ENCODE measurements at places on chromosomes 4 and X.

GRCh38 chr4:83082777-83083176 lies 31.8 kb downstream of the PLAC8 start:
- no peak for DNase-seq

DNA sequence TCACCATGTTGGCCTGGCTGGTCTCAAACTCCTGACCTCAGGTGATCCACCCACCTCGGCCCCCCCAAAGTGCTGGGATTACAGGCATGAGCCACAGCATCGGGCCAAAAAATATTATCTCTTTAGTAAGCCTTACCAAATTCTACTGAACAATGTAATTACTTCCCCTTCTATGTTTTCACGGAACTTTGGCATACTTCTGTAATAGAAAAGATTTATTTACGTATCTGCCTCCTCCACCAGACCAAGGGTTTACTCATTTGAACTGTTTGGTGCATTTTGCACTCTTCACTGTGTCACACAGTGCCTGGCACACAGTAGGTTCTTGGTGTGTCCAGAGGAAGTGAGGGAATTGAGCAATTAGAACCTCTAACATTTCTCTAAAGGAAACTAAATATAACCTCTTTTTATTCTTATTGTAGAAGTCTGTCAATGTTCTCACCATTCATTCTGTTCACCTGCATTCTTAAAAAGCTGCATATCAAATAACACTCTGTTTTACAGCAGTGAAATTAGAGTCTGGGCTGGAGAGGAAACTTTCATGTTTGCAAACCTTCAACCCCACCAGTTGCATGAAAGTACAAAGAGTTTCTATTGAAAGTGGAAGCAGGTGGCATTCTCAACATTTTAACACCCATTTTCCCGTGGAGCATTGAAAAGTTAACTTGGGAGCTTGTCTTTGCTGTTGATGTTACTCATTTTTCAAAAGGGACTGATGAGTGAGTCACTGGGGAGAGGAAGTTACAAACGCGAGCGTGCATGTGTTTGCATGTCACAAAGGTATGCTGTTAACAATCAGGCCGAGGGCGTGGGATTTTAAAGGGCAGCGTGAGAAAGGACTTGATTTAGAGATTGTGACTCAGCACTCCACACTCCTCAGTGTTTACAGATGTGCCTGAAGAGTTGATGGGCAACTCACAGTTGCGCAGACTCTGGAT lies 314.1 kb downstream of the STK32B start:
- no peak for DNase-seq

DNA sequence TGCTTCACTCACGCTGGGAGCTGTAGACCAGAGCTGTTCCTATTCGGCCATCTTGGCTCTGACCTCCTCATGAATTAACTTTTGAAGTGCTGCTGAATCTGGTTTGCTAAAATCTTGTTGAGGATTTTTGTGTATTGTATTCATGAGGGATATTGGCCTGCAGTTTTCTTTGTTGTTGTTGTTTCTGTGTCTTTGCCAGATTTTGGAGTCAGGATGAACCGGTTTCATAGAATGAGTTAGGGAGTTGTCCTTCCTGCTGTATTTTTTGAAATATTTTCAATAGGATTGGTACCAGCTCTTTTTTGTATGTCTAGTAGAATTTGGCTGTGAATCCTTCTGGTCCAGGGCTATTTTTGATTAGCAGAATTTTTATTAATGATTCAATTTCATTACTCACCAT lies 138.1 kb downstream of the NPFFR2 start:
- DNase-seq, result no peak

- DNase-seq, result no peak
Observed at GRCh38 chr4:168618577-168619265, 121.9 kb downstream of the PALLD start.

DNA sequence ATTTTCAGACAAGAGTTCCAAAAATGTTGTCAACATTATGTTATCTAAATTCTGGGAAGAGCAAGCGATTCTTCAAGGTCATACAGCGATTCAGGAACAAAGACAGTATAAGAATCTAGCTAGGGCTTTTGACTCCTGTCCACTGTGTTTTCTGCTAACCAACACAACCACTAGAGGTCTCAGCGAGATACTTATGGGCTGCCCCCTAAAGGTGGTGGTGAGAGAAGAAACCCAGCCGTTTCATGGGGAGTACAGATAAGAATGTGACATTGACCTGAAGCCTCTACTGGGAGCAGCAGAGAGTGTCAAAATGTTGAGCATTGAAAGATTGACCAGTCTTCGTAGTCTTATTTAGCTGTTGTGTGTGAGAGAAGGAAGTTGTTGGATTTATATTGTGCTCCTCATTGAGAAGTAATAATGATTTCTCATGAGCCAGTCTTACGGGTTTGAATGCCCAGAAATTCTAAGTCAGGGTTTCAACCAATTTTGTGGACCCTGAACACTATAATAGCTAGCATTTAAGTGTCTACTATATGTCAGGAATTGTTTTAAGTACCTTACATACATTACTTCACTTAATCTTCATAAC lies 168.3 kb downstream of the SPRY1 start:
- DNase-seq, result peak; percentile 53

GRCh38 chr4:175542786-175543185 lies 269.3 kb downstream of the GPM6A start:
- no peak for DNase-seq

DNA sequence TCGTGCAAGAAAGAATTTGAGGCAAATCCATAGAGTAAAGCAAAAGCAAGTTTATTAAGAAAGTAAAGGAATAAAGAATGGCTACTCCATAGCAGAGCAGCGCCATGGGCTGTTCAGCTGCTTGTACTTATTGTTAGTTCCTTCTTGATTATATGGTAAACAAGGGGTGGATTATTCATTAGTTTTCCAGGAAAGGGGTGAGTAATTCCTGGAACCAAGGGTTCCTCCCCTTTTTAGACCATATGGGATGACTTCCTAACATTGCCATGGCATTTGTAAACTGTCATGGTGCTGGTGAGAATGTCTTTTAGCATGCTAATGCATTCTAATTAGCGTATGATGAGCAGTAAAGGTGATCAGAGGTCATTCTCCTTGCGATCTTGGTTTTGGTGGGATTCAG lies 23.5 kb upstream of the CEP135 start:
- DNase-seq, result no peak

- DNase-seq, result no peak
Observed at GRCh38 chrX:22758807-22759481, 240.8 kb upstream of the DDX53 start.

GRCh38 chr4:42985976-42986375 lies 93.5 kb downstream of the GRXCR1 start:
- peak; percentile 1 for DNase-seq

DNA sequence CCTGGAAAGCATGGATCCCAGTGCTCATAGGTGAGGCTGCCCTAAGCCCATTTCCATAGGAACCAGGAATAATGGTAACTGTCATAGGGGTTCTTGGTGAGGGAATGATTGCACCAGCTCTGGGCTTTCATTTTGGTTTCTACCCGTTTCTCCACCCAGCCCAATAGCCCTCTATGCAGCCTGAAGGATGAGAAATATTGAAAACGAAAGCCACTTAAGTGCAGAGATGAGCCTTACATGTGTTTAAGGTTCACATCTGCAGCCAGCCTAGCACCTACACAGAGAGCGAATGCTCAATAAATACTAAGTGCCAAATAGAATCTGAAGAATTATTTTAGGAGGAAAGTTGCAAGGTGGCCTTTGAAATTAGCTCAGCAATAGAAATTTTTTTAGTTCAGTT lies 60.4 kb downstream of the MCF2 start:
- no peak for DNase-seq

DNA sequence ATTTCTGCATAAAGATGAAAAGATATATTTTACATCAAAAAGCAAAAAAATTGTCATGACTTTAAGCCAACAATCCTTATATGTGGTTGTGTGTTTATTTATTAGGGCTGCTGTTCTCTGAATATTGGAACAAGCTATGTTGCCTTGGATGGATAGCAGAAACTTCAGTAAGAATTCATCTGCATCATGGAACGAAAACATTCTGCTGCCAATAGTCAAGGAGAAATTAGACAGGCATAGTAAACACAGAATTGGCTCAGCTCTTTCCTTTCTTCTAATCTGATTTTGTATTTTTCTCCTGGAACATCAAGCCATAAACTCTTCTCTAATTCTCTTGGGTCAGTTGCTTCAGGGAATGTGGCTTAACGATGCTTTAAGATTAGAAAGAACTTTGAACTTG lies 1257.0 kb downstream of the NLGN4X start:
- DNase-seq, result no peak

DNA sequence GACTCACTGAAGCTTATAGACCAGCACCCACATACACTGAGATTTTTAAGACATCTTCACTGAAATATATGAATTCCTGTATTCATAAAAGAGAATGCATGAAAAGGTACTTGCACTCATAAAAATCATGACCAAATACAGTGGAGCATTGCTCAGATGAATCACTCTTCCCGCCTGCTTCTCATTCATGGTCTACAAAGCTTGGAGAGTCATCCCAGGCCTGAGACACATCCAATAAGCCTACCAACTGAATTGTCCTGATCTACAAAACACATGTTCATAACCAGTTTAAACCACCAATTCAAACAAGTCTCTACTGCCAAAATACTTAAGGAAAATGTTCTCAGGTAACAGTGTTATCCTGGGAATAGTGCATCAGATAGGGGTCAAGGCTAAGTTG lies 38.1 kb downstream of the PROM1 start:
- DNase-seq, result no peak

GRCh38 chrX:7372825-7373525 lies 225.0 kb upstream of the PUDP start:
- no peak for DNase-seq

DNA sequence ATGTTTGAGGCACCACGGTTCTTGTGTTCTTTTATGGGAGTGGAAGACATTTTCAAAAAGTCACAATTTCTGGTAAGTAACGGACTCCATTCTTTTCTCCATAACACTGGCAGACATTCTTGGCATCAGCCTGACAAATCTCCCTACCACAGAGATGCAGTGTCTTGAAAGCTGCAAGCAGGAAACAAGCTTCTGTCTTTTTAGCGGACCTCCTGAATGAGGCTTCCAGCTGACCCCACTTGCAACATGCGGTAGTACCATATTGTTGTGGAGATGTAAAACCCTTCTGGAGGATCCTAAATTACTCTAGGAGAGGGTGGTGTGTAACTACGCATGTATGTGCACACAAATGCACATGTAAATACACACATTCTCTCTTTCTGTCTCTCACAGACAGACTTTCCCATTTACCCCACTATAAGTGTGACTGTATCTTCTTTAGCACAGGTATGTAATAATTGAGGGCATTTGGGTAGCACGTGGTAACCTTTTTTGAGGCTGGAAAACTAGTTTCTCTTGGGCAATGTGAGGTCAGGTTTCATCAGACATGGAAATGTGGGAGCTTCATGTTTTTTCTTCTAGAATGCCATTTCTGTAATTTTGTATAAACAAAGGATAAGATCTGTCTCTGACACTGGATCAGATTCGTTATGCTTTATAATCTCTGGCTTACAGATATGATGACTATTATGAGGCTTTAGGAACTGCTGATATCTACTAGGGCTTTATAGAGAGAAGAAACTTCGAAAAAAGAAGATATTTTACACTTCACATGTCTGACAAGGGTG lies 130.1 kb downstream of the MGST2 start:
- DNase-seq, result no peak

GRCh38 chr4:74583757-74584156 lies 138.8 kb downstream of the AREG start:
- DNase-seq, result no peak

- no peak for DNase-seq
Observed at GRCh38 chrX:25534091-25534490, 518.3 kb upstream of the ARX start.

DNA sequence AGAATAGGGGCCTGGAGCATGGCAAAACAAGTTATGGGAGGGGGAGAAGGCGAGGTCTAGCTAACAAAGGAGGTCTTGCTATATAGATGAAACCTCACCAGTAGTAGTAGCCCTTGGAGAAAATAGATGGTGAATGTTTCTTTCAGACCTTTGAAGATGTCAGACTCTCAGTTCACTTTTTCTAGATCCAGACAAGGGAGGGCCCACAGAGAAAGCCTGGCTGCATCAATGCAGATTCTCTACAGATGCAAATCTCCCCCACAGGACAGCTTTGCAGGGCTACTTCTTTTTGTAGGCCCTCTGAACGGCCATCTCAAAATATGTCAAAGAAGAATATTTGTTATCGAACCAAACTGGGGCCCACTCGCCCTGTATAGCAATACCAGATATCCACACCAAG lies 159.7 kb downstream of the ANK2 start:
- DNase-seq, result no peak
